ENCODE measurements at places on chromosomes 7 and 10. TPM values are rescaled to one million over a fixed set of nuclear protein-coding genes. Genes with fewer than 3 reads are reported as not detected.

The MAGI2 gene
- 5.9 TPM for total RNA-seq

The PRF1 gene
- total RNA-seq, result 1.4 TPM

The CLDN3 gene
- not detected for total RNA-seq

The FAM25G gene
- total RNA-seq, result not detected

The FGFR2 gene
- total RNA-seq, result 19.0 TPM

The TMEM213 gene
- total RNA-seq, result not detected

The ERVW-1 gene
- not detected for total RNA-seq

The CUZD1 gene
- not detected for total RNA-seq

The SH2D4B gene
- total RNA-seq, result 0.12 TPM

The PNLIPRP1 gene
- total RNA-seq, result not detected

The TMEM225B gene
- not detected for total RNA-seq

The RSPH10B gene
- total RNA-seq, result not detected

The ZNF488 gene
- total RNA-seq, result not detected

The COL17A1 gene
- total RNA-seq, result 0.26 TPM

The THAP5 gene
- 23.3 TPM for total RNA-seq

The MBL2 gene
- not detected for total RNA-seq

The CYP26C1 gene
- not detected for total RNA-seq

The CFAP70 gene
- 1.1 TPM for total RNA-seq

The SDHAF3 gene
- total RNA-seq, result 4.4 TPM

The SMKR1 gene
- not detected for total RNA-seq

The SLC29A4 gene
- 4.3 TPM for total RNA-seq

The SLC18A3 gene
- total RNA-seq, result not detected

The PDE1C gene
- 35.7 TPM for total RNA-seq

The TSPAN14 gene
- 24.2 TPM for total RNA-seq

The FAM149B1 gene
- total RNA-seq, result 9.4 TPM

The PLOD3 gene
- total RNA-seq, result 35.5 TPM

The NUTM2E gene
- total RNA-seq, result not detected

The ASAH2 gene
- 1.8 TPM for total RNA-seq

The C10orf71 gene
- 48.2 TPM for total RNA-seq

The ZPBP gene
- not detected for total RNA-seq

The CALHM3 gene
- total RNA-seq, result not detected

The PTN gene
- 8.6 TPM for total RNA-seq

The BLVRA gene
- 29.6 TPM for total RNA-seq

The PRPS1L1 gene
- total RNA-seq, result not detected

The TNS3 gene
- total RNA-seq, result 39.7 TPM

The PNLIPRP2 gene
- total RNA-seq, result not detected

The MACC1 gene
- not detected for total RNA-seq

The TET1 gene
- total RNA-seq, result 2.4 TPM

The ANKRD2 gene
- 204 TPM for total RNA-seq

The SYT15 gene
- 1.5 TPM for total RNA-seq

The RBM33 gene
- total RNA-seq, result 15.4 TPM

The MKX gene
- 0.22 TPM for total RNA-seq

The SPAM1 gene
- total RNA-seq, result not detected

The COBL gene
- 26.3 TPM for total RNA-seq

The MDFIC gene
- total RNA-seq, result 17.1 TPM

The AOAH gene
- total RNA-seq, result 2.5 TPM

The TAS2R5 gene
- total RNA-seq, result not detected

The PSD gene
- 2.2 TPM for total RNA-seq

The BTAF1 gene
- total RNA-seq, result 11.8 TPM

The PTF1A gene
- total RNA-seq, result not detected

The CYP3A4 gene
- not detected for total RNA-seq

The LRRD1 gene
- not detected for total RNA-seq

The FGFBP3 gene
- total RNA-seq, result 0.31 TPM

The CFAP43 gene
- 0.12 TPM for total RNA-seq

The OR6B1 gene
- total RNA-seq, result not detected

The NCF1 gene
- 1.2 TPM for total RNA-seq

The IFIT1B gene
- 0.24 TPM for total RNA-seq

The ZNF239 gene
- total RNA-seq, result 2.2 TPM
